Activated naive CD8-positive, alpha-beta T cell treated with anti-CD3 and anti-CD28 coated beads, Interleukin-2, amount 10 ng/mL, durations not matched to agents 7 days and 5 days (primary cell): ENCODE measurements at places on chromosomes 6 and 20.

GRCh38 chr6:7440476-7440875 is 50.9 kb downstream of the RIOK1 start:
- H3K4me1 ChIP-seq, result peaks cover 15% of the 10 kb centered on the region
- no peak overlapping the region for H3K27ac ChIP-seq
- H3K4me3 ChIP-seq, result no peak overlapping the region
- H3K36me3 ChIP-seq, result no peaks in the 10 kb centered on the region
- no peak for DNase-seq
- H3K27me3 ChIP-seq, result peaks cover 6% of the 10 kb centered on the region

DNA sequence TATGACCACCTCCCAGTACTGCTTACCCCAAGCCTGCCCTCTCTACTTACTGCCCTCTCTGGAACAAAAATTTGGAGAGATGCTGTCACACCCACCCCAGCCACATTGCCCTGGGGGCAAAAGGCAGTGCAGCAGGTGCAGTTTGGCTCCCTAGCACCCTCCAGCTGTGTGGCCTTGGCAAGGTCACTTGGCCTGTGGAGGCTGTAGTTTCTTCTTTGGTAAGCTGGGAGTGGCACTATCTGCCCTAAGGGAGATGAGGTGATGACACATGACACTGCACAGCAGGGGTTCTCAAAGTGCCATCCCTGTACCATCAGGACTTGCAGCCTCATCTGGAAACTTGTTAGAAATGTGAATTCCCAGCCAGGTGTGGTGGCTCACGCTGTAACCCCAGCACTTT is 44.8 kb downstream of the TAF8 start:
- no peak overlapping the region for H3K4me3 ChIP-seq
- H3K27ac ChIP-seq, result no peak overlapping the region
- no peak for DNase-seq
- H3K27me3 ChIP-seq, result no peaks in the 10 kb centered on the region
- peaks cover 3% of the 10 kb centered on the region for H3K4me1 ChIP-seq

- no peaks in the 10 kb centered on the region for H3K27me3 ChIP-seq
- no peak for DNase-seq
- H3K4me1 ChIP-seq, result no peaks in the 10 kb centered on the region
- no peak overlapping the region for H3K4me3 ChIP-seq
- H3K27ac ChIP-seq, result no peak overlapping the region
Observed at GRCh38 chr6:168078175-168078942, 653 bp downstream of the FRMD1 start.

- peaks cover 4% of the 10 kb centered on the region for H3K4me1 ChIP-seq
- no peak overlapping the region for H3K4me3 ChIP-seq
- no peak for DNase-seq
- H3K36me3 ChIP-seq, result peaks cover 35% of the 10 kb centered on the region
Observed at GRCh38 chr6:90545448-90545847, 41.4 kb downstream of the MAP3K7 start.

DNA sequence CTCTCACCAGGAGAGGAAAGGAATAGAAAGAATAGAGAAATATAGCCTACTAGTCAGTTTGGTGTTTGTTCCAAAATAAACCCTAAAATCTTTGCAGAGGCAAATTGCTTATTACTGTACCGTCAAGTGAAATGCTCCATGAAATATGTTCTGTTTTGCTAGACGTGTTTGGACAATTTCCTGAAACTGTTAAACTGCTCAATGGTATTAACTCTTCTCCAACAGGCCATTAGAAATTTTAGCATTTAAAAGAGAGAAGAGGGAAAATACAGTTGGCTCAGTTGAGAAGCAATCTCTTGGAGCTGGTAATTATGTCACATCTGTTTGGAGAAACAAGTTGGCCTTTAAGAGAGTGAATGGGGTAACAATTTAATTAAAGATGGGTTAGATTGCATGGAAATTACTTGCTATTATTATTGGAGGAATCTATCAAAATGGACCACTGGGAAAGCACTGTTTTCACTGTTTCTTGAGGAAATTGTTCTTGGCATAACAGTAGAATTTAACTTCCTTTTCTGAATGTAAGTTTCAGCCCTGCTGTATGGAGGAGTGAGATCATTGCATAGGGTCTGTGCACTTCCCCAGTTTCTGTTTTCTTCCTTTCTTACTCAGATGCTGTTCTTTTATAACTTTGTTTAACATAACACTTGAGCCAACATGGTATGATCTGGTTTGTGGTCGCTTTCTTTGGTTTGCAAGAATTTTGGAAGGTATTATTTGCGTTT is 373.6 kb downstream of the PLCB1 start:
- peaks cover 2% of the 10 kb centered on the region for H3K27me3 ChIP-seq
- no peak overlapping the region for H3K4me3 ChIP-seq
- no peak overlapping the region for H3K27ac ChIP-seq
- H3K36me3 ChIP-seq, result no peaks in the 10 kb centered on the region
- DNase-seq, result no peak
- no peaks in the 10 kb centered on the region for H3K4me1 ChIP-seq

DNA sequence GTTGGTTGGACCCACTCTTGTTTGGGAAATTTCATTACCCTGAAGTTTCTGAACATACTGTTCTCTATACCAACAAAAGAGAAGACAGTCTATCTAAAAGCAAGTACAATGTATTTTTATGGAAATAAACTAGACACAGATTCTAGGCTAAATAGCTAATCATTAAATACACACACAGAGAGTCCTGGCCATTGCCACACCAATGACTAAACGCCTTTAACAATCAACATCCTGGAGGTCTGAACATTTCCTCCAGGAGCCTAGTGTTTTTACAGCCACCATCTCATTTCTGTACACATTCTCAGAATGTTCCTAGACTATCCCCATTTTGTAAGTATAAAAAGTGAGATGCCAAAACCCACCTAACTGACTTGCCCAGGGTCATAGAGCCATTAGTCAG is 141.6 kb upstream of the RREB1 start:
- no peak overlapping the region for H3K4me3 ChIP-seq
- H3K27ac ChIP-seq, result no peak overlapping the region
- H3K4me1 ChIP-seq, result no peaks in the 10 kb centered on the region

DNA sequence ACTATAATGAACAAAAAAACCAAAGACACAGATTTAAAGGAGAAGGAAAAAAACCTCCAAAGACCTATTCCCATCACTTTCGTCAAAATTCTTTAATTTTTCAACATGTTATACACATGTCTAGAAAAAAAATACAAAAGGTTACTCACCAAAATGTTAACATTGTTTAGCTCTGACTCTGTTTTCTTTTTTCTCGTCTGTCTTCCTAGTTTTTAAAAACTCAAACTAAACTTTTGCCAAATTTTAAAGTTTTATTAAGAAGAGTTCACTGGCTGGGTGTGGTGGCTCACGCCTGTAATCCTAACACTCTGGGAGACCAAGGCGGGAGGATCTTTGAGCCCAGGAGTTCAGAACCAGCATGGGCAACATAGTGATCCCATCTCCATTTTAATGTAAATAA is 10.8 kb downstream of the MCUR1 start:
- H3K27ac ChIP-seq, result no peak overlapping the region
- no peak overlapping the region for H3K4me3 ChIP-seq
- no peak for DNase-seq
- H3K27me3 ChIP-seq, result no peaks in the 10 kb centered on the region
- H3K4me1 ChIP-seq, result no peaks in the 10 kb centered on the region
- peaks cover 20% of the 10 kb centered on the region for H3K36me3 ChIP-seq

GRCh38 chr6:50823094-50823920 is 4.6 kb downstream of the TFAP2B start:
- H3K36me3 ChIP-seq, result peaks cover 1% of the 10 kb centered on the region
- peaks cover 85% of the 10 kb centered on the region for H3K27me3 ChIP-seq
- DNase-seq, result no peak
- peaks cover 3% of the 10 kb centered on the region for H3K4me1 ChIP-seq
- no peak overlapping the region for H3K4me3 ChIP-seq

- DNase-seq, result peak; percentile 33
- peaks cover 44% of the 10 kb centered on the region for H3K4me1 ChIP-seq
- peaks cover 1% of the 10 kb centered on the region for H3K36me3 ChIP-seq
Observed at GRCh38 chr20:44066645-44067606, 120.1 kb downstream of the JPH2 start.

GRCh38 chr20:728256-728944 is 39.9 kb downstream of the SLC52A3 start:
- no peak overlapping the region for H3K27ac ChIP-seq
- H3K4me1 ChIP-seq, result no peaks in the 10 kb centered on the region
- peak; percentile 67 for DNase-seq
- peak overlapping the region; percentile 10 for H3K4me3 ChIP-seq
- peaks cover 43% of the 10 kb centered on the region for H3K27me3 ChIP-seq

GRCh38 chr6:125787791-125788190 is 3.0 kb upstream of the NCOA7 start:
- peaks cover 16% of the 10 kb centered on the region for H3K36me3 ChIP-seq
- H3K4me3 ChIP-seq, result no peak overlapping the region
- no peak overlapping the region for H3K27ac ChIP-seq
- no peaks in the 10 kb centered on the region for H3K27me3 ChIP-seq

GRCh38 chr20:38126146-38126921 is 38.7 kb downstream of the TGM2 start:
- no peak overlapping the region for H3K4me3 ChIP-seq
- H3K36me3 ChIP-seq, result no peaks in the 10 kb centered on the region
- H3K27me3 ChIP-seq, result peaks cover 2% of the 10 kb centered on the region

DNA sequence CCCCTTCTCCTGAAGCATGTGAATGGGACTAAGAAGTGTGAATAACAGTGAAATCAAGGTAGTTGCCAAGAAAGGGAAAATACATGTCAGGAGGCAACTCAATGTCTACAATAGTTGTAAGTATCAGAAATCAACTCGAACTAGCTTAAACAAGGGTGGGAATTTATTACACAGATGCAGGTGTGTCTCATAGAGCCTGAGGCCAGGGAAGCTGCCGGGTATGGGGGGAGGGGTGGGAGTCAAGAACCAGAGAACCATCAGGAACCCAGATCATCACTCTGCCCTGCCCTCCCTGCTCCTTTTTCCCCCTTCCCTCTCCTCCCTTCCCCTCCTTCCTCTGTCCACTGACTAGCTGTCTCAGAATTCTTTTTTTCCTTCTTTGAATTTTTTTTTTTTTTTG is 34.9 kb upstream of the BMP6 start:
- H3K36me3 ChIP-seq, result no peaks in the 10 kb centered on the region
- no peak for DNase-seq
- no peak overlapping the region for H3K4me3 ChIP-seq
- H3K4me1 ChIP-seq, result no peaks in the 10 kb centered on the region
- H3K27ac ChIP-seq, result no peak overlapping the region
